Breast epithelium (tissue), 4 donors: ENCODE measurements at places on chromosomes 13 and 19. TPM values are rescaled to one million over a fixed set of nuclear protein-coding genes. Genes with fewer than 3 reads are reported as not detected.

- H3K36me3 ChIP-seq, result peaks cover 12% of the 10 kb centered on the region
- no peaks in the 10 kb centered on the region for H3K27me3 ChIP-seq
- peak overlapping the region; percentile 86 for H3K4me3 ChIP-seq
- H3K4me1 ChIP-seq, result peaks cover 30% of the 10 kb centered on the region
- peak overlapping the region; percentile 97 for H3K27ac ChIP-seq
Observed at GRCh38 chr19:1104311-1105007, 665 bp downstream of the GPX4 start.

DNA sequence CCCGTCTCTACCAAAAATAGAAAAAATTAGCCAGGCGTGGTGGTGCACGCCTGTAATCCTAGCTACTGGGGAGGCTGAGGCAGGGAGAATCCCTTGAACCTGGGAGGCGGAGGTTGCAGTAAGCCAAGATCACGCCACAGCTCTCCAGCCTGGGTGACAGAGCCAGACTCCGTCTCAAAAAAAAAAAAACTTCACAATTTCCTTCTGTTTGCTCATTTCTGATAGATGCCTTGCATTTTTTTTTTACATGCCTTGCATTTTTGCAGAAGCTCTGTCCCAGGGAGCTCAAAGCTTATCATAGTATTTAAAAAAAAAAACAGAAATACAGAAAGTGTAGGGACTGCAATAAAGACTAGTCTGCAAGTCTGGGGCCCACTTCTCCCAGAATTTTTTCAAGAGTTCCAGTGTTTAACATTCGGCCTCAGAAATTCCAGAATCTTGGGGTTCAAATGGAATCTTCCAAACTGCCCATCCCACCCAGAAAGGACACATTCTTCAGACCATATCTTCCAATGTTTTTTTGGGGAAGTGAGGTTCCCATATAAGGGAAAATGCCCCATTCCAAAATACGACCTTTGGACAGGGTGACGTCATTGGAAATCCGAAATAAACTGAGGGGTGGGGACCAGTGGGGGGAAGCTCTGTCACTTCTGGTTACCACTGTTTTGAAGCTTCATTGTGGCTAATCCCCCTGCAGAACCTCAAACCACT is 17.2 kb upstream of the RAB8A start:
- H3K36me3 ChIP-seq, result no peaks in the 10 kb centered on the region
- no peak for DNase-seq
- H3K4me3 ChIP-seq, result no peak overlapping the region
- H3K27me3 ChIP-seq, result no peaks in the 10 kb centered on the region

DNA sequence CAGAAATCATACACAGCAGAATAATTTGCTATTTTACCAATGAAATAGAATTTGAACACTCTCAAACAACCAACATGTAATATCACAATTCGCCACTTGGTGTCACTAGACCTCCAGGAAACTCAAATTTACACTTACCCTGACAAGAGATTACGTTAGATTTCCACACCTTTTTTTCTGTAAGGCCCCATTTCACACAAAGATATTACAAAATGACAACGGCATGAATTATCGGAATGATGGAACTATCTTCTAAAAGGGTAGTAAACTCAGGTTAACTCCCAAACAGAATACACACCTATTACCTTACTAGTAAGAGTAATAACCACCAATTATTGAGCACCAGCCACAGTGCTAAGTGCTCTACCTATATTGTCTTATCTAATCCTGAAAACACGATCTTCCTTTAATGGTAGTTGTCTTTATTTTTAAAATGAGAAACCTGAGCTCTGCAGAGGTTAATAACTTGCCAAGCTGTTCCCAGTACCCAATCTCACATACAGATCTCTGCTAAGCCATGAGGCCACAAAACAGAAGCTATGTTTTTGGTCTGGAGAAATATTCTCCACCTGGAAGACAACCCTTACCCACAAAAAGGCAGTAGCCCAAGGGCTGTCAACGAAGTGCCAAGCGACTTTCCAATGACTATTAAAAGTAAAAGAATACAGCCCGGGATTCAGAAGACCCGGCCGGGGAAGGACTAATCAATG is 152.4 kb downstream of the DCLK1 start:
- DNase-seq, result no peak
- peak overlapping the region; percentile 75 for H3K27ac ChIP-seq
- no peaks in the 10 kb centered on the region for H3K36me3 ChIP-seq
- H3K4me3 ChIP-seq, result no peak overlapping the region
- H3K4me1 ChIP-seq, result peaks cover 7% of the 10 kb centered on the region

GRCh38 chr19:48344892-48345291 is 18.8 kb downstream of the TMEM143 start:
- no peak overlapping the region for H3K4me3 ChIP-seq
- H3K27me3 ChIP-seq, result no peaks in the 10 kb centered on the region
- H3K27ac ChIP-seq, result no peak overlapping the region
- no peak for DNase-seq
- H3K4me1 ChIP-seq, result no peaks in the 10 kb centered on the region
- no peaks in the 10 kb centered on the region for H3K36me3 ChIP-seq

DNA sequence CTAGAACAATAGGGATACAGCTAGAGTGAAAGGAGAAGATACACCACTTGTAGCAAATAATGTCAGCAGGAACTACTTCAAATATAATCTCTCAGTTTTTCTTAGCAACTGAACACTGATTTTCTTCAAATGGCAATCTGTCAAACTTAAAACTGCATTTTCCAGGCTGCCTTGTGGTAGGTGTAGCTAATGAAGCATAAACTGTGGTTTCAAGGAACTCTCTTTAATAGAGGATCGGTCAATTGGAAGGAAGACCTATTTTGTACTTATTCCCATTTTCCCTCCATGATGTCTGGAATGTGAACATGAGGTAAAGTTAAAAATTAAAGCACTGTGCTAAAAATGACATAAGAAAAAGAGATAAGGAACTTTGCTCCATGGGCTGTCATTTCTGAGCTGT is 1261.9 kb downstream of the PCDH17 start:
- no peak overlapping the region for H3K4me3 ChIP-seq
- H3K36me3 ChIP-seq, result no peaks in the 10 kb centered on the region
- H3K27me3 ChIP-seq, result no peaks in the 10 kb centered on the region
- H3K27ac ChIP-seq, result no peak overlapping the region

- no peak overlapping the region for H3K4me3 ChIP-seq
- no peaks in the 10 kb centered on the region for H3K36me3 ChIP-seq
- no peak for DNase-seq
- no peak overlapping the region for H3K27ac ChIP-seq
Observed at GRCh38 chr19:29946645-29947044, 4.6 kb downstream of the URI1 start.

- H3K4me1 ChIP-seq, result no peaks in the 10 kb centered on the region
- H3K36me3 ChIP-seq, result no peaks in the 10 kb centered on the region
Observed at GRCh38 chr13:60091573-60091972, 72.2 kb downstream of the DIAPH3 start.

- H3K36me3 ChIP-seq, result no peaks in the 10 kb centered on the region
- H3K27ac ChIP-seq, result no peak overlapping the region
- no peaks in the 10 kb centered on the region for H3K27me3 ChIP-seq
- H3K4me1 ChIP-seq, result no peaks in the 10 kb centered on the region
Observed at GRCh38 chr13:51902776-51903175, 41.0 kb downstream of the CCDC70 start.

CCDC70 gene
- total RNA-seq, result not detected

DNA sequence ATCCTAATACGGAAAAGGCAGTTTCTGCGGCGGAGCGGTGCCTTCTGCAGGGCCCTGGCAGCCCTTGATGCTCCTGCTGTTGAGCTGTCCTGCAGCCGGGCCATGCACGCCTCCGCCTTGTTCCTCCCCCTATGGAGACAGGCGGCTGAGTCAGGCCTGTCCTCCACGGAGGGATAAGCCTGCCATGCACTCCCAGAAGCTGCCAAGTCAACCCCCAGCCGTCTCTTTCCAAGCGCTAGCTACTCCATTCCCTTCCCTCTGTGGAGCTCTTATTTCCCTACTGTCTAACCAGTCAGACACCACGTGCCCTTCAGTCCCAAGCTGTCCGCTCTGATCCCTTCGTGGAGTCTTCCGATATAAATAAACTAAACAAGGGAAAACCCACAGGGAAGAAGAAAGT is 197.0 kb downstream of the COL4A1 start:
- H3K27me3 ChIP-seq, result no peaks in the 10 kb centered on the region
- no peaks in the 10 kb centered on the region for H3K4me1 ChIP-seq
- H3K27ac ChIP-seq, result no peak overlapping the region
- H3K4me3 ChIP-seq, result no peak overlapping the region
- DNase-seq, result no peak

GRCh38 chr13:27001705-27002104 is 169.9 kb downstream of the USP12 start:
- no peaks in the 10 kb centered on the region for H3K4me1 ChIP-seq
- H3K27ac ChIP-seq, result no peak overlapping the region
- no peak overlapping the region for H3K4me3 ChIP-seq
- DNase-seq, result no peak

- no peaks in the 10 kb centered on the region for H3K27me3 ChIP-seq
- peak overlapping the region; percentile 90 for H3K27ac ChIP-seq
- H3K36me3 ChIP-seq, result no peaks in the 10 kb centered on the region
- H3K4me1 ChIP-seq, result no peaks in the 10 kb centered on the region
- peak overlapping the region; percentile 75 for H3K4me3 ChIP-seq
- no peak for DNase-seq
Observed at GRCh38 chr19:27794494-27795042, 1418.4 kb downstream of the UQCRFS1 start.

GRCh38 chr13:76775088-76775740 is 111.0 kb downstream of the KCTD12 start:
- no peaks in the 10 kb centered on the region for H3K4me1 ChIP-seq
- H3K27ac ChIP-seq, result no peak overlapping the region
- DNase-seq, result no peak
- no peaks in the 10 kb centered on the region for H3K36me3 ChIP-seq
- H3K27me3 ChIP-seq, result no peaks in the 10 kb centered on the region
- H3K4me3 ChIP-seq, result no peak overlapping the region

CCNA1 gene
- 2.3 TPM for total RNA-seq
